ENCODE measurements at places on chromosomes 16 and 17.
A peak's percentile ranks its signal among the peaks of the same experiment; 100 is the strongest.

GRCh38 chr17:52505601-52506000 lies 347.1 kb upstream of the CA10 start:
- DNase-seq: no peak

DNA sequence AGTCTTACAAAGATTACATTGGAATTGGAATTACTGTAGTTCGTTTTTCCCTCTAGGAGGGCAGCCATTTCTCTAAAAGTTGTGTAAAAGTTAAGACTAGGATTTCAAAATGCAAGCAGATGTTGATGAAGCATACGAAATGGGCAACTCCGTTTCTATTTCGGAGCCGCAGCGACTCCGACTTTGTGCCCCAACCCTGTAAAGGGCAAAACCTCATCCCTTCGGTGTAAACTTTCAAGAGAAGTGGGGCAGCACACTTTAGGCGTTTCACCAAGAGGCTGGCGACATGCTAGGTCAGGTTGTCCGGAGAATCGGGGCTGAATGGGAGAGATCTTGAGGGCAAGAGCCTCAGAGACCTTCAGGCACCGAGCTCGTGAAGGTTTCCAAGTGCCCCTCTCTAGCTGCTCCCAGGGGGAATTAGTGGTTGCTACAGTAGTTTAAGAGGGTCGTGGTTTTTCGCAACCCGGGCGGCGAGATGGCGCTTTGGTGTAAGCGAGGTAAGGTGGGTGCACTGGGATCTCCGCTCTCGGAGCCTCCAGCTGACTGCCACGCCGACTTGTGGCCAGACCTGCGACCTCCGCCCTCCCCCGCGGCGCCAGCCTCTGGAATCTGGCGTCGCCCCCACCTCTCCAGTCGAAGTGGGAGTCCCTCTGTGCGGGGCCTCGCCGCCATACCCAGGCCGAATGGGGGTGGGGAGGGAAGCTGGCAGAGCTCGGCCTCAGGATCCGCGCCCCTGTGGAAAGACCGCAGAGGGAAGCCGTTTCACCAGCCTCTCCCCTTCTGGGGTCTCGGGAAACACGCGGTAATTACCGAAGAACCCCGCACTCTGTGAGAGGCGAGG lies 1.0 kb upstream of the HEXIM2 start:
- DNase-seq: peak; percentile 44

DNA sequence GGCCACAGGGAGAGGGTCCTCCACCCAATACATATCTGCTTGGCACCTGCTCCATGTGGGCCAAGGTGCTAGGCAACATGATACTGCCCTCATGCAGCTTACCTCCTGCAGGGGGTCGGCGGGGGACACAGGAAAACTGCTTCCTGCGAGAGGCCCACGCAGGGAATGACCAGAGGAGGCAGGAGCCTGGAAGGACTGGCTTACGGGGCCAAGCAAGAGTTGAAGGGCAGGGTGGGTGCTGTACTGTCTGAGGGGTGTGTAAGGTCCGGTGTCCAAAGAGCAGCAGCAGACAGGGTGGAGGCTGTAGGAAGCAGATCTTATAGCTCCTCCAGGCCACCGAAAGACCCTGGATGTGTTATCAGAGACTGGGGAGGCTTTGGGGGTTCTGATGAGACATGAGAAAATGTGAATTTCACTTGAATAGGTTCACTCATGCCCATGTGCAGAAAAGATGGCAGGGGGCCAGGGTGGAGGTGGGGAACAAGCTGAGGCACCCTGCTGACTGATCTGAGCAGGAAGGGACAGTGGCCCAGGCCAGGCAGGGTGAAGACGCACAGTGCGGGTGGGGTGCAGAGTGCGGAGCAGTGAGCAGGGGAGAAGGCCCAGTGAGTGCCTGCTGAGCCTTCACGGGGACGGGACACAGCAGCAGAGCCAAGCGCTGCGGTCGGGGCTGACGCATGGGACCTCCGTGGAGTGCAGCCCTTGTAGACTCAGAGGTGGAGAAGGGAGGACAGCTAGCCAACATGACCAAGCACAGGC lies 8.3 kb downstream of the FLCN start:
- DNase-seq: no peak

DNA sequence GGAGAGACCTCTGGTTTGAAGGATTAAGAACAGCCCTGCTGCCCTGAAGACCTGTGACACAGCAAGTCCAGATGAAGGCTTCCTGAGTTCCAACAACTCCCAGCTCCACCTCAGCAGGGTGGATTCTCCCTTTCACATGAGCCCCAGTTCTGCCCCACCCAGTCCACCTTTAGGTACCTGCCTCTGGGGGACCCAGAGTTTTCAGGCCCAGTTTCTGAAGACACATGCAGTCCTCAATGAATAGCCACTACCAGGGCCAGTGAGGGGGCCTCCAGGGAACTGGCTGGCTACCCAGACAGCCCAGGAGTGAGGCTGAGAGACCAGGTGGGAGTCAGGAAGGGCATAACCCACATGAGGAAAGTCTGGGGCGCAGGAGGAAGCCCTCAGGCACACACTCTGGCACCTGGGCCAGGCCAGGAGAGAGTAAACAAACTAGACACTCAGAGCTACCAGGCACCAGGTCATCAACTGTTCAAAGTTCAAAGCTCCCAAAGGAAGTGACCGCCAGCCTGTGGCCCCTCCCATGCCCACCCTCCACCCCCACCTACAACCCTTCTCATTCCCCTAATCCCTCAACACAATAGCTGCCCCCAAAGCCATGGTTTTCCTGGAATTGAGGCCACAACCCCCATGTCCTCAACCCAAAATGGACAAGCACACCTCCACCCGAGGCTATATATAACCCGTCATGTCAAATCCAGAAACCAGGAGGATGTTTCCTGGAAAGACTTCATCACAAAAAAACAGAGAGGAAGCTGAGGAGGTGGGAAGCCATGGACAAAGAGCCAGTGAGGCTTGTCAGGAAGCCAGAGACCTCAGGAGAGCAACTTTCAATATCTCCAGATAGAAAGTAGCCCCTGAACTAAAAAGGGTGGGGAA lies 2.1 kb downstream of the MYO18A start:
- DNase-seq: no peak

GRCh38 chr16:63481060-63481459 lies 1444.8 kb upstream of the CDH8 start:
- no peak for DNase-seq

DNA sequence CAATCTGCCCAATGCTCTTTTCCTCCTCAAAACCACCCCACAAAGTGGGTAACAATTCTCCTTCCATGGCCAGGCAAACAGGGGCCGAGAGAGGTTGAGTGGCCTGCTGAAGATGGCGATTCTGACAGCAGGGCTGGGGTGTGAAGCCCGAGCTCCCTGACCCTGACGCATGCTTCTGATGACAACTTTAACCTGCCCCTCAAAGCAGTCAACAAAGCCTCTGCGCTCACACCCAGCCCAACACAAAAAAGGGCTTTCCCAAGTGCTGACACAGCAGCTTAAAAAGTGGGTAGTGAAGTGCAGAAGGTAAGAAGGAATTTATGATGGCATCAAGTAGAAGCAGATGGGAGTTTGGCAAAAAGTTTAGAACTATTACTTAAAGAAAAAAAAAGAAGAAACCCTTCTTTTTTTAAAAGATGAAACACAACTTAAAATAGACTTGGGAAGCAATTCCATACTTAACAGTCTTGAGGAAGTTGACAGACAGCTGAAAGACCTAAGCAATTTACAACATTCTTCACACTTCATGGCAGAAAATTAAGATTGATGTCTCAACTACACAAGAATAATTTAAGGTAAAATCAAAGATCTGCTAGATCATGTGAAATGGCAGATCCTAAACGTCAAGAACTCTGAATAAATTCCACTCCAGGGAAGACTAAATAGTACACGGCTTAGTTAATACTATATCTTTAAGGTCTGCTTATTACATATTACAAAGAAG lies 133.9 kb downstream of the PARN start:
- no peak for DNase-seq

- no peak for DNase-seq
Measured at GRCh38 chr16:2455081-2455845, 4.6 kb upstream of the TEDC2 start.

- no peak for DNase-seq
Measured at GRCh38 chr17:31491376-31492131, 100.1 kb downstream of the RAB11FIP4 start.

DNA sequence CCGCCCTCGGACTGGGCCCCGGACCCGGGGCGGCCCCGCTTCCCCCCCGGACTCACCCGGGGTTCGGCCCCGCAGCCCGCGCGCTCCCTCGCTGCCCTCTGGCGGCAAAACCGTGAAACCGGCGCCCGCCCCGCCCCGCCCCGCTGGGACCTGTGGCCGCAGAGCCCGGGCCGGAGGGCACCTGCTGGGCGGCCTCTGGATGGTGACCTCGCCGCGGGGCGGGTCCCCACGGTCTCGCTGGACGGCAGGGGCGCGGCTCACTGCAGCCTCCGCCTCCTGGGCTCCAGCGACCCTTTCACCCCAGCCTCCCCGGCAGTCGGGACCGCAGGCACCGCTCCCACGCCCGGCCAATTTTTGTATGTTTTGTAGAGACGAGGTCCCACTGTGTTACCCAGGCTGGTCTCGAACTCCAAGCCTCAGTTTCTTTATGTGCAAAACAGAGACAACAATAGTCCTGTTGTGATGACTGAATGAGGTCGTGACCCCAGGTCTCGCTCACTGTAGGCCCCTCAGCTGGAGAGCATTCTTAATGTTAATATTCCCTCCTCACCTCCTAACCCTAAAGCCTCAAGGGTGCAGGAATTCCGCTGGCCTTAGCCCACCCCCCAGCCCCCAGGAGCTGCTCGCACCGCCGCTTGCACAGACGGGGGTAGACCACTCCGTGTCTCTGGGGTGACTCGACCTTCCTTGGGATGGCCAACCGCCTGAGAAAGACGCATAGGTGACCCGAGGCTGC lies 33.7 kb upstream of the RPH3AL start:
- peak; percentile 21 for DNase-seq

GRCh38 chr17:58569196-58569595 lies 54.8 kb upstream of the MTMR4 start:
- DNase-seq: no peak

- DNase-seq: no peak
Measured at GRCh38 chr16:19926449-19927390, 42.1 kb upstream of the GPRC5B start.

- no peak for DNase-seq
Measured at GRCh38 chr16:77551357-77551756, 116.5 kb upstream of the ADAMTS18 start.

DNA sequence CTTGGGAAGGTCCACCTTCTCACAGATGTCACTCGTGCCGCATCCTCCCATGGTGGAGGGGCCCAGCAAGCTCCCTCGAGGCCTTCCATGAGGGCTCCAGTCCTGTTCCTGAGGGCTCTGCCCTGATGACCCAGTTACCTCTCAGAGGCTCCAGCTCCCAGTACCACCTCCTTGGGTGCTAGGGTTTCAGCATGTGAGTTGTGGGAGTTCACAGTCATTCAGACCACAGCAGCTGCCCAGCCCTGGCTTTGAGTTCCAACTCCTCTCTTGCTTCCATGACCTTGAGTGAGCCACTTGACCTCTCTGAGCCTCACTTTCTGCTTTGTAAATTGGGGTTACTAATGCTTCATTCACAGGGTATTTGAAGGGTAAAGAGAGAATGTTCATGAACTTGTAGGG lies 37.1 kb upstream of the LGALS9 start:
- DNase-seq: no peak

- DNase-seq: no peak
Measured at GRCh38 chr17:30848021-30848420, 16.3 kb downstream of the ATAD5 start.

DNA sequence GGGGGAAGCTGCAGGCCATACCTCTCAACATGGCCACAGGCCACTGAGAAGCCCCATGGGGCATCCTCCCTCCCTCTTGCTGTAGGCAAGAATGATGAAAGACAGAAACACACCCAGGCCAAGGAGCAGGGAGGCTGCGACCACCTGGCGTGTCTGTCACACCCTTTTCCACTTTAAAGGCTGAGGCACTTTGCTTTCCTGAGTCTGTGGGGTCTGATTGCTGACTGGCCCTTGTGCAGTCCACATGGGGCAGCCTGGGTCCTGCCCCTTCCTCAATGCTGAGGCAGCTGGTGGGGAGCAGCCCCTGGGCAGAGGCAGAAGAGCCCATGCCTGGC lies 8.7 kb downstream of the TMEM204 start:
- no peak for DNase-seq

- DNase-seq: peak; percentile 54
Measured at GRCh38 chr17:29140631-29141513, 39.3 kb downstream of the MYO18A start.

DNA sequence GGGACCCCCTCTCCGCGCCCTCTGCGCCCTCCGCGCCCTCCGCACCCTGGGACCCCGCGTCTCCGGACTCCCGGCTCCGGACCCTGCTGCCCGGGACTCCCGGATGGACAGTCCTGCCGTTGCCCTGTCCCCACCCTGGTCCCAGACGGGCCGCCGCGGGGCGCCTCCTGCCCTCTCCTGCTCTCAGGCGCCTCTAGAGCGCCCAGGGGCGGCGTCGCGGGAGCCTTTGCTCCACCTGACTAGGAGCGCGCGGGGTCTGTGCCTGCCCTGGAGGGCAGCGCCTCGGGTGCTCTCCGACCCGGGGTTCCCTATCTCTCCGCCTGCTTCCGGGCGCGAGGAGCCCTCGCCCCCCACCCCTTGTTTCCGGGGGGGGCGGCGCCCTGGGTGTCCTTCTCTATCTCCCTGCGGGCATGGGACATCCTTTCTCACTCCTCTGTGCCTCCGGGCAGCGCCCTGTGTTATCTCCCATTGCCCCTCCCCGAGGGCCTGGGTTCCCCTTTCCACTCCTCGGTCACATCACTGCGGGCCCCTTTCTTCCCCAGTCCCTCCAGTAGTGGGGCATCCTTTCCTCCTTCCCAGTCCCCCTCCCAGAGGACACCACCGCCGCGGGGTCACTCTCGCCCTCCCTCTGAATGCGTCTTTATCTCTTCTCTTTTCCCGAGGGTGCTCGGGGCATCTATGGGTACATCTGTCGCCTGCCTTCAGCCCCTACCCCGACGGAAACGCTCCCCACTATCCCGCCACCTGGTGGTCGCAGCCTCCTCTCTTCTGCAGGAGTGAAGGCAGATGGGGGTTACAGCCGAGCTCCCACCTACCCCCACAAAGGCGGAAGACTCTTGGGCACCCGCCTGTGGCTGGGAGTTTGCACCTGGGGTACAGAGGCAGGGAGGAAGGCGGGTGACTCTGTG lies 875 bp downstream of the PRKCB start:
- DNase-seq: peak; percentile 17

DNA sequence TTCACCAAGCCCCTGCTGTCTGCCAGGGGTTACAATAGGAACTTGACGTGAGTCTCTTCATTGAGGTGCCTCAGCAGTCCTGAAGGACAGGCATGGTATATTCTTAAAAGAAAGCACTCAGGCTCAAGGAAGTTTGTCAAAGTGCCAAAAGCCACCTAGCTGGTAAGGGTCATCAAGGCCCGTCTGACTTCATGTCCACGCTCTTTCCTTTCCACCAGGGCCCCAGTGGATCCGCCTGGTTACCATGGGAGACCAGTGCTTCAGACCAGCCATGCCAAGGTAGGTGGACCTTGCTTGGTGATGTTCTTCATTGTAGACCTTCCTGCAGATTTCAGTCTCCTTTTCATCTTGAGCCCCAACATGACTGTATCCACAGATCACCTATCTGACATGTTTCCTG lies 27.6 kb upstream of the CCL1 start:
- no peak for DNase-seq

- DNase-seq: no peak
Measured at GRCh38 chr16:80792031-80792430, 12.4 kb downstream of the CDYL2 start.
